Glutamatergic neuron (in vitro differentiated cells): ENCODE measurements at places on chromosomes 4 and X.

DNA sequence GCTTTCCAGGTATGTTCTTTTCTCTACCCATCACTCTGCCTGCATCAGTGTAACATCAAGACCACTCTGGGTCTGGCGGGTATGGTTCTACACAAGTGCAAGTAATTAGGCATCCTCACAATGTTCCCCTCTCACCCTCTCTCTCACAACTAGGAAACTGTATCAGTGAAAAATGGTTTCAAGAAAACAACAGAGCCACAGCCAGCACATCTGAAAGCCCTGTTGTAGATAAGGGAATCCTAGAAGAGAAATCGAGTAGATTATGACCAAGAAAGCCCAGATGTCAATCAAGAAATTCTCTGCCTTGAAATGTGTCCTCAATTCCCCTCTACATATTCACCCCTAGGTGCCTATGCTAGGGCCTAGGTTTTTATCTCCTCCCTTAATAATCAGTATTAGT lies 281.3 kb upstream of the ANKRD50 start:
- no peak for DNase-seq

- DNase-seq: no peak
These were observed 605.9 kb upstream of the DIPK2B start for GRCh38 chrX:45806410-45807121.

GRCh38 chrX:80335062-80335830 lies 85.0 kb upstream of the TENT5D start:
- DNase-seq: peak; percentile 84

DNA sequence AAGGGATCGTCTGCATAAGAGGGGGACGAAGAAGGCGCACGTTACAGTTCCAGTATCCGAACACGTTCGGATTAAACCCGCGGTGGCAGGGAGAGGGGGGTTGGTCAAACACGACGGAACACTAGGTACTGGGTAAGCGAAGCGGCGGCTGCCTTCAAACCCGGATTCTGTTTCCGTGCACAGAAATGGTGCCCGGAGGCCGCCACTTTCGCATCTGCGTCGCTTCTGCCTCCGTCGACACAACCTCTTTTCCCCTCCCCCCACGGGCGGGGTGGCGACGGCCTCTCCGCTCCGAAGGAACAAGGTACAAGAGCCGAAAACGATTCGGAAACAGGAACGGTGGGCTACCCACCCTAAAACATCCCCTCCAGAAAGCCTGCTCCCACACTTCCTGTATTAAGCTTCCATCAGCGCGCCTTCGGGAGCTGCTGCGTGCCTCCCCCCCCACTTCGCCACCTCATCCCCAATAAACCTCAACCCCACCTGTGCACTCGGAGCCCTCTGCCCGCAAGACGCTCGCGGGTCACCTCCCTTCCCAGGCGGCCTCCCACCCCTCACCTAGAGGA lies 667 bp downstream of the G3BP2 start:
- peak; percentile 83 for DNase-seq

DNA sequence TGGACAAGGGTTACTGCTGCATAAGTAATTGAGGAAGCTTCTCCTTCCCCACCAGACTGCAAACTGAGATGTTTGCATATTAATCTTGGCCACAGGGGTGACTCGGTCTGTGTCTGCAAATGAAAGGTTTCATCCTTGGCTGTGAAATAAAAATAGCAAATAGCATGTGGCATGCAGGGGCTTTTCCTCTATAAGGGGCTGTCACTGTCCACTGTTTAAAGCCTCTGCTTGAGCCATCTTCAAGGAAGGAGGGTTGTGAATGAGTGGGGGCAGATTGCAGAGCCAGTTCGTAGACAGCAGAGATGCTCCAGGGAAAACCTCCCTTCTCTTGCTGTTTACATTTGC lies 33.3 kb downstream of the TMSB4X start:
- DNase-seq: no peak

DNA sequence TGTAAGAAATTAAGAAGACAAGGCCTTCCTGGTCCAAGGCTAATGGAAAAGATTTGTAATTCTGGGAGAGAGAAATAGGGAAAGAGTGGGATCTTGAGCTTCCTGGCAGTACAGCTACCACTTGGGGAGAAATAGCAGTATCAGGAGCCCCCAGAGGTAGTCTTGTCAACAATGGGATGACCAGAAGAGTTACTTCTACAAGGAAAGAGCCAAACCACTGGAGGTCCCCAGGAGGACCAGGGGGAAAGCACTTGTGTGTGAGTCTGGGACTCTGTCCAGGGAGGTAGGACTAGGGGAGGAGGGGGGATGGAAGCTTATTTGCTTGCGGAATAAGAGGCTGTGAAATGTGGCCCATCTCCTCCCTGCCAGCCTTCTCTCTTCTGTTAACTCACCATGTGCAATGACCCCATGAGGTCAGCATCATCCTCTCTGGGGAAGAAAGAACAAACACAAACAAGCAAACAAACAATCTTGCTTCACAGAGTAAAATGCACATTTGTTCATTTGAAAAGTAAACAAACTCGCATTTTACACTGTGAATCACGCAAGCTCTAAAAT lies 160.1 kb downstream of the STK32B start:
- no peak for DNase-seq

GRCh38 chrX:112664924-112665323 lies 14.8 kb downstream of the LHFPL1 start:
- DNase-seq: no peak

- DNase-seq: no peak
These were observed 35.5 kb upstream of the SMAD1 start for GRCh38 chr4:145446184-145446583.

DNA sequence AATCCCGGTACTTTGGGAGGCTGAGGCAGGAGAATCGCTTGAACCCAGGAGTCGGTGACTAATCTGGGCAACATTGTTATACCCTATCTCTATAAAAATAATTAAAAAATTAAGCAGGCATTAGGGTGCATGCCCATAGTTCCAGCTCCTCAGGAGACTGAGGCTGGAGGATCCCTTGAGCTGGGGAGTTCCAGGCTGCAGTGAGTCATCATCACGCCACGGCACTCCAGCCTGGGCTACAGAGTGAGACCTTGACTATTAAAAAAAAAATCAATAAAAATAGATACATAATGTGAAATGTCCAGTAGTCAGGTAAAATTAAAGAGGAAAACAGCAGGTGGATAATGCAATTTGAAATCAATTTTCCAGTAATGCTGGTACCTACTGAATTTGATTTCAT lies 14.6 kb downstream of the ADGRL3 start:
- DNase-seq: no peak

DNA sequence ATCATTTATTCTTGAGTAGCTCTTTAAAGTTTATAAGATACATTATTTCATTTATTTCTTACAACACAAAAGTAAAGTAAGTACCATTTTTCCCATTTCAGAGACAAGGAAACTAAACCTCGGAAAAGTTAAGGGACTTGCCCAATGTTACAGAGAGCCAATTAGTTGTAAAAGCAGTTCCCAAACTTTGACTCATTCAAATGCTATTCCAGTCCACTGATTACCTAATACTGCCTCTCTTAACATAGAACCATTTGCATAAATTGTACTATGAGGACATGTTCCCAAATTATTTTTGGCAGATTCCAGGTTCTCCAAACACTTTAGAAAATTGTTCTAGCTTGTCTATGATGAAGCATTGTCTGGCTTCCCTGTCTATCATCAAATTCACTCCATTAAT lies 45.6 kb upstream of the GRIA3 start:
- no peak for DNase-seq

DNA sequence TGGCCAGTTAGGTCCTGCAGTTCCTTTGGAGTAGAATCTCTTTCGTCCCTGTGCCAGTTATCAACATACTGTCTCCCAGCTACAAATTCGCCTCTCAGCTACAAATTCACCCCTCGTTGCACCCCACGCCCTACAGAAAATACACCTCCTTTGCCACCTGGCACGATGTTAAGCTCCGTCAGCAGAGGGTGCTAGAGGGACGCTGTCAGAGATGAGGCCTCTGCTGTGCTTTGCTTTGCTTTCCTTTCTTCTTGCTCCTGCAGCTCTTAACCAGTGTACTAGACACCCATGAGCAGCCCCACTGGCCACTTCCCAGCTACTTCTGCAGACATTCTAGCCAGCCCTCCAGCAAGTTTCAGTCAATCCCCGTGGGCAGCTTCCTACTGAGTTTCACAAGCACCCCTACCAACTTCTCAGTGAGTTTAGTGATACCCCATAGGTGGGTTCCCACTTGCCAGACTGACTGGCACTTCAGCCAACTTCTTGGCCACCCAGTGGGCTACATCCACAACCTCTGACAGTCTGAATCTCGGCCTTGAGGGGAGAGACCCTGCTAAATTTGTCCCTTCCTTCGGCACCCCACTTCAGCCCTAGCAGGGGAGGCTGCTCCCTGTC lies 21.8 kb downstream of the HAUS3 start:
- DNase-seq: peak; percentile 83

GRCh38 chr4:89100853-89101252 lies 10.5 kb upstream of the TIGD2 start:
- no peak for DNase-seq

GRCh38 chr4:154583230-154583629 lies 7.3 kb downstream of the FGA start:
- no peak for DNase-seq

DNA sequence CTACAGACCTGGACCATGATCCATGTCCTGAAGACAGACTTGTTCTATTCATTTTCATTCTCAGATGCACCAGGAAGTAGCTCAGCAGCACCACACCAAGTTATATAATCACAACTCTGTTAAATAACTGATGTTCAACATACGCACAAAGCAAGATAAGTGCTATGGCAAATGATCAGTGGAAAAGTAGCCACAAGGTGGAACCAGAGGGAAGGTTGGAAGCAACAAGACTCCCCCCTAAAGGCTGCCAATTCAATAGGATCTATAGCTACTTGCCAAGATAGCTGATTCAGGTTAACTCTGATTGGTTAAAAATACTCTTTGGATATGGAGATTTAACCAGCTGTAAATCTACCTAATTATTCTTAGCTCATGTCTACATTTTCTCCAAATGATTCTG lies 23.7 kb upstream of the FAM47B start:
- no peak for DNase-seq

- DNase-seq: no peak
These were observed 393.6 kb downstream of the PDGFC start for GRCh38 chr4:156578005-156578404.

DNA sequence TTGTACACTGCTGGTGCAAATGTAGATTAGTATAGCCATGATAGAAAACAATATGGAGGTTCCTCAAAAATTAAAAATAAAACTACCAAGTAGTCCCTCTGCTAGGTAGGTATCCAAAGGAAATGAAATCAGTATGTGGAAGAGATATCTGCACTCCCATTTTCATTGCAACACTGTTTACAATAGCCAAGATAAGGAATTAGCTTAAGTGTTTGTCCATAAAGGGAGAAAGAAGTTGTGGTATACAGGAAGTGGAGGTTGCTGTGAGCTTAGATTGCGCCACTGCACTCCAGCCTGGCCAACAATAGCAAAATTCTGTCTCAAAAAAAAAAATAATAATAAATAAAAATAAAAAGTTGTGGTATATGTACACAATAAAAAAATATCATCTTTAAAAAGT lies 325.0 kb upstream of the EMCN start:
- no peak for DNase-seq
